Left lung (tissue), 14 donors: ENCODE measurements at places on chromosomes 1 and 21.

- no peak for DNase-seq
These were observed 711 bp downstream of the TRNP1 start for GRCh38 chr1:26994020-26994786.

DNA sequence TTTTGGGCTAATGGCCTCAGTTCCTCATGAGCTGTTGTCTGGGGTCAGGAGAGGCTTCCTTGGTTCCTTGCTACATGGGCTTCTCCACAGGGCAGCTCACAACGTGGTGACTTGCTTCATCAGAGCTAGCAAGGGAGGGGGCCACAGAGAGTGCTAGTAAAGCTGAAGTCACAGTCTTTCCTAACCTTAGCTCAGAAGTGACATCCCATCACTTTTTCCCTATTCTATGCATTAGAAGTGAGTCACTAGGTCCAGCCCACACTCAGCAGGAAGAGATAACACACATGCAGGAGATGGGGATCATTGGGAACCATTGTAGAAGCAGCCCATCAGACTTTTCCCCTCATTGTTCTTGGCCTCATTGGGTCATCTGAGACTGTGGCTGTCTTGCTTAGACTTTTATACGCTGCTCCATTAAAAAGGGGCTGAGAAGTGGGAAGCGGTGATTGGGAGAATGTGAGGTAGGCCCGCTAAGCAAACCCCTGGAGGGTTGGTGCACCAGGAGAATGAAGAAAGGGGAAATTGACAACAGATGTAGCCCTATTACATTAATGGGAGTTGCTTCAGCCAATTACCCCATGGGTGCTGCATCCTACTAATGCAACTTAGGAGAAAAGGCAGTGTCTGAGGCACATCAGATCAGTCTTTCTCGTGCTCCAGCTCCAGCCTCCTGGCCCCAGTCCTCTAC is 22.1 kb upstream of the IGSF21 start:
- no peak for DNase-seq

DNA sequence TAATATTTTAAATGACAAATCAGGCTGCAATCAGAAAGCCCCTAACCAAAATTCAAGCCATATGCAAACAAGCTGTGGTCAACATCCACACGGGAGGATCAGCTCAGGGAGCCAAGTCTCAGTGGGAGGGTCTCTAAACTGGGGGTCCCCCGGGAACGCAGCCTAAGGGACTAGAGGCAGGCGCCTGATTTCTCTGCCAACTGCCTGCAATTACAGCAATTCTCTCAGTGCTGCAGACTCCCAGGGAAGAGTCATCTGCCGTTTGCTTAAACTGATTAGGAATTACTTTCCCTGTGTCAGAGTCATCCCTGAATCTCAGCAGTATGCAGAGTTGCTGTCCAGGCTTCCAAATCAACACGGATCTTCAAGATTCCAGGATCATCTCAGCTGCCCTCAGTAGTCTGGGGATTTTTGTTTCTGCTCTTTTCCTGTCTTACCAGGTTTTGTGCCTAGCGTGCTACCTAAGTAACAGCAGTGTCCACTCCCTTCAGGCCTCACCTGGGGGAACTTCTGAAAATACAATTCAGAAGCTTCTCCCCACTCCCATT is 247.8 kb downstream of the RRAGC start:
- DNase-seq: no peak

- DNase-seq: no peak
These were observed 255.0 kb downstream of the KAZN start for GRCh38 chr1:14853518-14853917.

GRCh38 chr1:98991127-98992012 is 13.3 kb downstream of the PLPPR5 start:
- no peak for DNase-seq

DNA sequence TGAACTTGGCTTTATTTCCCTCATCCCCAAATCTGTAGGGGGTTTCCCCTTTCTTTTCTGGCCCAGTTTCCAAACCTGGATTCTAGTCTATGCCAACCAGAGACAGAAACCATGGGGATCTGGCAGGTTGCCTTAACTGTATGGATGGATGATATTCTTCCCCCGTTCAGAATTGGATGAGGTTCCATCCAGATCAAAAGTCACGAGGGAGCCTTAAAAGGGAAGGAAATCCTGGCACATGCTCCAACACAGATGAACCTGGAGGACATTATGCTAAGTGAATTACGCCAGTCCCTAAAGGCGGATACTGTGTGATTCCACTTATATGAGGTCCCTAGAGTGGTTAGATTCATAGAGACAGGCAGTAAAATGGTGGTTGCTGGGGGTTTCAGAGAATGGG is 124.4 kb downstream of the HUNK start:
- no peak for DNase-seq

GRCh38 chr1:76227621-76228020 is 153.1 kb downstream of the ST6GALNAC3 start:
- DNase-seq: no peak

- DNase-seq: no peak
These were observed 620.0 kb upstream of the B3GALT2 start for GRCh38 chr1:193806079-193807048.

DNA sequence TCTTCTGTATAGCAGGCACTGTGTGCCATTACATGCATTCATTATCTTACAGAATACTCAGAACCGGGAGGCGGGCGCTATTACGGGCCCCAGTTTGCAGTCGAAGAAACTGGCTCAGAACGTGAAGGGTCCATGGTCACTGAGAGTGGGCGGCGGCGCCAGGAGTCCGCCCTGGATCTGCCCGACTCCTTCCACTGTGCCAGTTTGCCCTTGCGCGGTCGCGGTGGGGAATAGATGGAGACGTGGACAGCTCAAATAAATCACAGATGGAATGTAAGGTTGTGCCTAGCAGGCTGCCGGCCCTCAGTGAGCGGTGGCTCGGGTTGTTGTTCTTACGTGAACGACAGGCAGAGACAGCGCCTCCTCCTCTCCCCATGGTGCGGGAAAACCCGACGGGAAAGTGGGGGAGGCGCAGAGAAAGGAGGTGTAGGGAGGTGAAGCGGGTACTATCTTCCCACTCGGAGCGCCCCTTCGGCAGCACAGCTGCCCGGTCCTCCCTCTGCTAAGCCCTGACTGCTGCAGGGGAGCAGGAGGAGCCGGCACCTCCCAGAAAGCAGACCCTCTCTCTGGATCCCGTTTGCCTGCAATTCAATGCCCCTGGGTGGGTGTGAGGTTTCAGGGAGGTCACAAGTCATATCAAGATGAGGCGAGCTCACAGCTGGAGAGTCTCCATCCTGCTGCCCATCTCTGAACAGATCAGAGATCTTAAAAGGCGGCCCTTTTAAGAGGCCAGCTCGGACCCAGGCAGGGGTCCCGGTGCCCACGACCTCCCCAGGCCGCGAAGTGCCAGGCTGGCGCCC is 1.1 kb downstream of the COL9A2 start:
- DNase-seq: peak; percentile 79

DNA sequence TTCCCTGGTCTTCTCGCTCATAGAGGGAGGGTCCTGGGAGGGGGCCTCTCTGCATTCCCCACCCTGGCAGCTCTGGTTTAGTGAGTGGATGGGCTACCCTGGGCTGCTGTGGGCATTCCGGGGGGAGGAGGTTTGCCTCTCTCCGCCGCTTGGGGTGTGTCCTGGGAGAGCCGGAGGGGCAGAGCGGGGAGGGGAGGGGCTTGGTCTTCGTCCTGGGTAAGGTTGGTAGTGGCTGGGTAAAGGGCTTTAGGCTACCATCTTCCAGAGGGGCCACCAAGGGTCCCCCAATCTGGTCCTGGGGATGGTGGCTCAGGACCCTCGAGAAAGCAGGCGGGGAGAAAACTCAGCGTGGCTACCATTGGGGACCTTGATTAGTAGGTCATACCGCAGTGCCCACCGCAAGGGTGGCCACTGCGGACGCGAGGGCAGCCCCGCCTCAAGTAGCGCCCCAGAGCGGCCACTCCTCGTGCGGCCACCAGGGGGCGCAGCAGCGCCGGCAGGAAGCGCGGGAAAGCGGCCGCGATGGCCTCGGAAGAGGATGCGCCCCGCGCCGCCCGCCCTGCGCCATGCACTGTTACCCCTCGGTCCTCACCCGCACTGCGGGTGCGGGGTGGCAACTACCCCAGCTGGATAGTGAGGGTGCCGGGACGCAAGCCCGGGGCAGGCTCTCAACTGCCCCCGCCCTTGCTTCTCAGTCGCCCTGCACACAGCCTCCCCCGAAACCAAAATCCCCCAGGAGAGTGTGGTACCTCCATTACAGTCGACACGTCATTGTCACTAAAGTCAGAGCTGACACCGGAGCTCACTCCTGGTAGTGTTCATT is 44.1 kb upstream of the SLC25A33 start:
- DNase-seq: no peak

DNA sequence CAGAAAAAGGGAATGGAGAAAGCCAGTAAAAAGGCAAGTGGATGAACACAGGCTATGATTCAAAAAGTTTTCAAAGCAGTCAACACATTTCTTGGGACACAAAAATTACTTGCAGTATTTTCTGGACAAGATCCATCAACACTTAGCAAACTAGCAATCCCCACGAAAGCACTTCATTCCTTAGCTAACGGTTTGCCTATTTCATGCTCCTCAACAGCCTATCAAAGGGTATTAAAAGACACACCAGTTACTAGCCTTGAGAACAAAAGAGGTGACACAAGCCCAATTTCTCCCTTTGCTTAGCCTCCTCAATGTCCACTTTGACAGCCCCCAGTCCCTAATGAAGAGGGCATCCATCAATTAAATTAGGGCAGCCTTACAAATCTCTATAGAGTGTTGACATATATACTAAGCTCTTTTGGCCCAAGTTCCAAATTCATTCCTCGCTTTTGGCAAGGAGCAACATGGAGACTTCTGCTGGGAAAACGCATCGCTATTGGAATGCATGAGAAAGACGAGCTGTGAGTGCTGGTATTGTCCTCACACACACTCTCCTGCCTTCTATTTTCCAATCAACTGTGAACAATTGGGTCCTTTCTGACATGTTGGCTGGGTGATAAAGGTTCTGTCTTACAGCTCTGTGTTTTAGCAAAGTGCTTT is 180.0 kb downstream of the TNR start:
- peak; percentile 79 for DNase-seq

DNA sequence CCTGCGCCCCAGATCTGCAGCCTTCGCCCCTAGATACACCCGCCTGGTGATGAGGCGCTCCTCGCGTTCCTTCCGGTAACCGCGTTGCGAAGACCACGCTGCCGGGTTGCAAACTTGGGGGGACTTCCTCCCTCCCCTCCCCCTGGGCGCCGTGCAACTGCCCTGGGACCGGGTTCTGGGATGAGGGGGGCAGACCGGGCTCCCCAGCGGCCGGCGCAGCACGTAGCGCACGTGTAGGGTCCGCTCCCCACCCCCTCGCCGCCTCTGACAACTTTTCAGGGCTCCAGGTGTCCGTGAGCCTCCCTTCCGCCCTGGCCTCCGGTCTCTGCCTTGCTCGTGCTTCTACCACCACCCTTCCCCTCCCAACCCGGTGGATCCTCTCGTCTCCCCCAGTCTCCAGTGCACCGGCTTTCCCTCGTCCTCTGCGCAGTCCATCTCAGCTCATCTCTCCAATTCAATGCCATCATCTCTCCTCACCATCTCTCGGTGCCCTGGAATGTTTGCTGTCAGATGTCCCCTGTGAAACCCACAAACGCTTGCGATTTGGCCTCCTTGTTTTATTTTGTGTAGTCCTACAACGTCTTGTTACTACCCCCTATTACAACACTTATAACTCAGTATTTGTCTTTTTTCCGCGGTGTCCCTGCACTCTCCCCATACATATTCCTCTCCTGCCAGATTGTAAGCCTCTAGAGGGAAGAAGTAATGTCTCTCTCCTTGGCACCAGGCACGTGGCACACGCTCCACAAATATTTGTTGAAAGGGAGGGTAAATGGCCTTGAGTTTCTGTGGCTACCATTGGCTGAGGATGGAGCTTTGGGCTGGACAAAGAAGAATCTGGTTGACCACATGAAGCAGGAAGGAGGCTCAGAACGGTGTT is 782 bp downstream of the PCAT6 start:
- DNase-seq: no peak

- no peak for DNase-seq
These were observed 237.5 kb downstream of the TTLL7 start for GRCh38 chr1:83761167-83762038.

DNA sequence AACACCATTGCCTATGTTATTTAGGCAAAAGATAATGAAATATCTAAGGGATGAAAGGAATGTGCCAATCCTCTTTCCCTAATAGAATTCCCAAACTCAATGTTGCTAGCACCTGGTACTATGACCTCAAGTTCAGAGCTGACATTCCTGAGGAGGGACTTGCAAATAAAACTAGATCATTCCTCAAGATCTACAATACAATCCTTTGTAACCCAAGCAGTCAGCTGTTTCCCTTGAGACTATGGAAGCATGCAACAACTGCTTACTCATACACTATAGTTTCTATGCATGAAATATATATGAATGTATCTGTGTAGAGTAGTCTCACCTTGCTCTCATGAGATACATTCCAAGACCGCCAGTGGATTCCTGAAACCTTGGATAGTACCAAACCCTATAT is 65.0 kb downstream of the ABL2 start:
- DNase-seq: no peak

DNA sequence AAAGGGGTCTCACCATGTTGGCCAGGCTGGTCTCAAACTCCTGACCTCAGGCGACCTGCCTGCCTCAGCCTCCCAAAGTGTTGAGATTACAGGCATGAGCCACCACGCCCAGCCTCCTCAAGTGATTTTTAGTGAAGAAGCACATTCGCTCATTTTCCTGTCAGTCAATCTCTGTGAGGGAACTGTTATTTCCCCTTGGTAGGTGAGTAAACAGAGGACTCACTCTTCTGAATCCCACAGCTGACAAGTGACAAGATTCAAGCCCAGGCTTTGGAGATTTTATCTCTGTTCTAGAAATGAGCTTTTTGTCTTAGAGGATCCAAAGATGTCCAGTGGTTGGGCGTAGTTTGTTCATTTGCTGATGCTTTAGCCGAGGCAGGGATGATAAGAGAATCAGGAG is 43.9 kb upstream of the TACSTD2 start:
- DNase-seq: no peak

- DNase-seq: no peak
These were observed 17.7 kb downstream of the PRXL2B start for GRCh38 chr1:2604156-2604843.

- no peak for DNase-seq
These were observed 5.7 kb downstream of the TMEM50A start for GRCh38 chr1:25343872-25344271.

GRCh38 chr1:91799159-91799558 is 86.8 kb downstream of the TGFBR3 start:
- DNase-seq: no peak

- DNase-seq: no peak
These were observed 248.9 kb upstream of the ADGRL4 start for GRCh38 chr1:79255421-79255820.

DNA sequence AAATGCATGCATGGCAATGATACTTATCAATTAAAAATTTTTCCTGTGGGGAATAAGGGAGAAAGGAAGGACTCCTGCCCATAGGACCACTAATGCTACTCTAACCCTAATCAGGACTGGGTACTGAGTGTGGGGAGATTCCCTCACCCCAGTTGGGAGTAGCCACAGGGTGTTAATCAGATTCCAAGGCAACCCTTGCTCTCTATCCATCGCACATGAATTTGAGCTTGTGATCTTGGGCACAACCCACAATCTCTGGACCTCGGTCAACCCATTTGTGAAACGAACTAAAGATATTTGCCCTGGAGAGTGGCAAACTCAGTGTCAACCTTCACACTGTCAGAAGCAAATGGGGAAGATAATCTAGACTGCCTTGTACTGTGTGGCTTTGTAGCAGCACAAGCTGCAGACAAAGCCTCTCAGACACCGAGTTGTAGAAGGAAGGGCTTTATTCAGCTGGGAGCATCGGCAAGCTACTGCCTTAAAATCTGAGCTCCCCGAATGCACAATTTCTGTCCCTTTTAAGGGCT is 69.5 kb downstream of the SERINC2 start:
- DNase-seq: no peak
